Stimulated activated CD8-positive, alpha-beta memory T cell treated with anti-CD3 and anti-CD28 coated beads, Interleukin-7, amount 100 ng/mL, for 1 hour (primary cell): ENCODE measurements at places on chromosomes 11 and 22.

DNA sequence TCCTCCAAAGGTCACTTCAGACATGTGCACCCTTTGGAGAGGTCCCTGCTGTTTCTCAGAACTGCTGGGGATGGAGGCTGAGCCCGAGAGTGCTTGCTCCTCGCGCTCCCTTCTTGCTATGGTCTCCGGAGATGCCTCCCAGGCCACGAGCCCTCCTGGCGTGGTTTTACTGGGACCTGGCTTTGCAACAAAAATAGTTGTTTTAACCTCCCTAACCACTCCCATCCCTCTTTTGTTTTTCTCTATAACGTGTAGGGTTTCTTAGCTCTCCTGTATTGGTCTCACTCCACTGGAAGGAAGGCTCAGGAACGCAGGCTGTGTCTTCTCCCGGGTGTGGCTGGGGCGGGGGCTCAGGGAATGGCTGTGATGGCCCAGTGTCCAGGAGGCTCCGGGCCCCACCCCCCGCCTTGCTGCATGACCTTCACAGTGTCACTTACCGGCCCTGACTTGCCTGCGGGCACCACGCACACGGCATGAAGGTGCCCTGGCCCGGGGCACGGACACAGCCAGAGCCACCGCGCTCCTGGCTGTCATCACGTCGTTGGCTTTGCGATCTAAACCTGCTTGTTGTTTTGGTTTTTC, 5.6 kb downstream of the PTDSS2 start:
- no peak for DNase-seq

- DNase-seq = no peak
These were observed 4.0 kb upstream of the TP53AIP1 start for GRCh38 chr11:128946648-128947047.

- DNase-seq = no peak
These were observed 2.4 kb upstream of the MN1 start for GRCh38 chr22:27803841-27804415.

GRCh38 chr22:44214764-44215163, 34.0 kb downstream of the PARVG start:
- DNase-seq = no peak

DNA sequence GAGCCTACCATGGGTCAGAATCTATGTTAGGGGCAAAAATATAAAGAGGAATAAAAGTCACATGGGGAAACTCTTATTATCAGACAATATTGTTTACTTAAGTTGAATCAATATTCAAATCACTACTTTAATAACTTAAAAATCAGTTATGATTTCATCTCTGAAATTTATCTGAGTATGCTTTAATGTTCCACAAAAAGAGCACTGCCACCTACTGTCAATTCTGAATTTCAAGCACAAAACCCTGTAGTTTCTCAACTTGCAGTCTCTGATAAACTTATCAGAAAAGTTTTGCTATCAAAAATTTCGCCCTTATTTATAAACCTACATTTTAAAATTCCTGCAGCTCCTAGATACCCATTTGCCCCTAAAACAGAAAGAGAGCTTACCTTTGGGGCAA, 47.3 kb downstream of the RDX start:
- no peak for DNase-seq

DNA sequence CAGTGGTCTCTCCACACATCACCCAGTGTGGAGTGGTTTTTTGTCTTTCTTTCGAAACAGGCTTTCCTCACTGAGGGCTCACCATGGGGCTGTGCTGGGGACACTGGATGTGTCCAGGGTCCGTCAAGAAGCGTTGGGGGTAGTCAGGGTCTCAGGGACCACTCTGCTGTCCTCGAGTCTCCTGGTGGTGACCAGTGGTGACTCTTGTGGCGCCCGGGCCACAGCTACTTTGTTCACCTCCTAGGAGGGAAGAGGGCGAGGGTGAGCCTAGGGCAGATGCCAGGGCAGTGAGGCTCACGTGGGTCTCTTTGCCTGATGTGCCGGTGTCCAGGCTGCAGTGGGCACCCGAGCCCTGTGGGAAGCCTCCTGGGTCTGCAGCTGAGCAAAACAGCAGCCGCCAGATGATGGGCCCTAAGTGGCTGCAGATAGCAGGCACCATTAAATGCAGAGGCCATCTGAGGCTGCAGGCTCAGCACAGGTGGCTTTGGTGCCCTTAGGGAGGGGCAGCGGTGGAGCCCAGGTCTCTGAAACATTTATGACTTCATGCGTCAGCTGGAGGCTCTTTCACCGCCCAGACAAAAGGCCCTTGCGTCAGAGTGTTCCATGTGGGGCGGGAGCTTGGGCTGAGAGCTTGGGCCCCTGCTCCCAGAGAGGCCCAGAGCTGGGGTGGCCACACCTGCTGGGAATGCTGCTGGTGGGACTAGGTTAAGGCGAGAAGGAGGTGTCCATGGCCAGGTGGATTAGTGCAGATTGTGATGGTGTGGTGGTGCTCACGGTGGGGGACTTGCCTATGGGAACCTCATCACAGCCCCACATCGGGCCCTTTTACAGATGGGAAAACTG, 29.5 kb downstream of the KCNQ1 start:
- DNase-seq = no peak

- DNase-seq = no peak
These were observed 127.4 kb downstream of the TTC17 start for GRCh38 chr11:43486141-43486540.

GRCh38 chr11:14267861-14268635, 90.9 kb downstream of the RRAS2 start:
- DNase-seq = no peak

GRCh38 chr11:132873841-132874240, 658.5 kb downstream of the OPCML start:
- DNase-seq = no peak

GRCh38 chr11:614623-615503, 887 bp downstream of the IRF7 start:
- no peak for DNase-seq

DNA sequence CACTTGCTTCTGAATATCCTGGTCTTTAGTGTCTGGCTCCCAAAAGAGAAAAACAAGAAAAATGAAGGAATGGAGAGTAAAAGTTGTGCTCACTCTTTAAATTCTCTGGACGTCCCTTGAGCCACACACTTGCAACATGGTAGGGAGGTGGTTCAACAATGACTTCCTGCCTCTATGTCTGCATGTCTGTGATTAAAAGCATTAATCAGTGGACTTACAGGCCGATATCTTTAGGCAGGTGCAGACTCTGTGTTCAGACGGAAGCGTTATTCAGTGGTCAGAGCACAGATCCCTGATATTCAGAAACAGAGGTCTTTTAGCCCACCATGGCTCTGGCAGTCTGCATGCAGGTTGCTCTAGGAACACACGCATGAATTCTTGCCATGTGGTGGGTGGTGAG, 1920.0 kb upstream of the RAG2 start:
- no peak for DNase-seq

DNA sequence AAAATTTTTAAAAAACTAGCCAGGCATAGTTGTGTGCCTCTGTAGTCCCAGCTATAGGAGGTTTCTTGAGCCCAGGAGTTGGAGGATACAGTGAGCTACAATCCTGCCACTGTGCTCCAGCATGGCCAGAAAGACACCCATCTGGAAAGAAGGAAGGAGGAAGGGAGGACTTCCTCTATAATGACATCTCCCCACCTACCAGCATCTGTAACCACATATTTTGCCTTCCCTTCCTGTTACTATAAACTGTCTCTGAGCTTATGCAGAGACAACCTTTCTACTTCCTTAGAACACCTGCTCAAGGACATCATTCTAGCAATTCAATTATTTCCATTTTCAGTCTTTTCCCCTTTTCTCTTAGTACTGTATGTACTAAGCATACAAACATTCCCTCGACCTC, 2.2 kb upstream of the NUP160 start:
- DNase-seq = no peak

DNA sequence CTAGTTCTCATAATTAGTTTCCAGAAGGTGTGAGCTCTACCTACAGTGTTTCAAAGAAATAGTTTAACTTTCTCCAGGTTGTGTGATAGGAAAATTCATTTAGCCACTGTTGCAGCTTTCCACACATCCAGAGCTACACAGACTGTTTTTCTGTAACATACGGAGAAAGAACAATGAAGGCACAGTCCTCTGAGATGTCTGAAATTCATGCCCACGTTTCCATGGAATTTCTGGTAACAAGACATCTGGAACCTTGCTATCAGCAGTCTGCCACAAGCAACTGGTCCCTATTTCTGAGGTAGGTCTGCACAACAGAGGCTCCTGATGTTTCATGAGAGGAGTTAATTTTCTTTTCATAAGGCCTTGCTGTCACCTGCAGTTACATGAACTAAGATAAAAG, 273.3 kb upstream of the C11orf87 start:
- no peak for DNase-seq

GRCh38 chr11:44178381-44178780, 82.9 kb downstream of the EXT2 start:
- DNase-seq = no peak

DNA sequence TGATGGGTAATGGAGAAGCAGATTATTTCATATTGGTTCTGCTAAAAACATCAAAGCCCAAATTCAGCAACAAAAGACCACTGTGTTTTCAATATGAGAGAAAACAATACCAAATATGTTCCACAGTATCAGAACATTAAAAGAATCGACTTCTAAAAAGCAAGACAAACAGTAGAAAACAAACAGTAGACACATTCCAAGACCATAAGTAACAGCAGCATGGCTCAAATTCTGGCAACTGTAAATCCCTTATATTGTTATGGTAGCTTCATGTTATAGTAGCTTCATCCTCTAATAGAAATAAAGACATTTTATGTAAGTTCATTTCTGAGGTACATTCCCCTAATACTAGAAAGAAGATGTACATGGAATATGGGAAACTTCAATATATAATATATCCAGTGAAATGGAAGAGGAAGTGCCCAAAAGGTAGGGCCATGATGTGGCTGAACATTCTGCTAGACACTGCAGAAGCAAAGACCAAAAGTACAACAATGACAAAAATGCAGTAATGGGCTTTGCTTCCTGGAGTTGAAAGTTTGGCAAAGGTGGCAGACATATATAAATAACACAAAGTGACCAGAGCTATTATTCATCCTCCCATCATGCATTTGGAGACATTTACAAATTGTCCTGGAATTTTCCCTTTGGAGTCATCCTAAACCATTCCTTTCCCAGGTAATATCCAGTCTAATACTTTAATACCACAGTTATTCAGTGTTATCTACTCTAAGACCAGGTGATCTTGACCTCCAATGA, 299.9 kb downstream of the DCDC1 start:
- DNase-seq = no peak

- DNase-seq = no peak
These were observed 829.7 kb upstream of the FAT3 start for GRCh38 chr11:91394727-91395414.

DNA sequence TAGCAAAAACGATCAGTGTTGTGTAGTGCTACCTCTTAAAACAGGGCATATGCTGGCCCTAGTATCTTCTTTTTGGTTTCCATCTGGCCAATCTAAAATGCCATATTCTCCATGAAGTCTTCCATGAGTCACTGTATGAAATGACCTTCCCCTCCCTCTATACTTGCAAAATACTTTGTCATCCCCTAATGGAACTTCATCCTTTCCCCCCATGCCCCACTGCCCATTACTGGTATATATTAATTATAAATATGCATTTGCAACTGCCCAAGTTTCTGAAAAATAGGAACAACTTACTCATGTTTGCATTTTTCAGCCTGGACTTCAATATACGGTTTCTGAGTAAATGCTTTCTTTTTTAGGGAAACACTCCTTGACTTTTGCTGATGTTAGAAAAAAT, 4.5 kb downstream of the APIP start:
- no peak for DNase-seq

GRCh38 chr11:112288021-112288420, 27.4 kb upstream of the PLET1 start:
- no peak for DNase-seq

DNA sequence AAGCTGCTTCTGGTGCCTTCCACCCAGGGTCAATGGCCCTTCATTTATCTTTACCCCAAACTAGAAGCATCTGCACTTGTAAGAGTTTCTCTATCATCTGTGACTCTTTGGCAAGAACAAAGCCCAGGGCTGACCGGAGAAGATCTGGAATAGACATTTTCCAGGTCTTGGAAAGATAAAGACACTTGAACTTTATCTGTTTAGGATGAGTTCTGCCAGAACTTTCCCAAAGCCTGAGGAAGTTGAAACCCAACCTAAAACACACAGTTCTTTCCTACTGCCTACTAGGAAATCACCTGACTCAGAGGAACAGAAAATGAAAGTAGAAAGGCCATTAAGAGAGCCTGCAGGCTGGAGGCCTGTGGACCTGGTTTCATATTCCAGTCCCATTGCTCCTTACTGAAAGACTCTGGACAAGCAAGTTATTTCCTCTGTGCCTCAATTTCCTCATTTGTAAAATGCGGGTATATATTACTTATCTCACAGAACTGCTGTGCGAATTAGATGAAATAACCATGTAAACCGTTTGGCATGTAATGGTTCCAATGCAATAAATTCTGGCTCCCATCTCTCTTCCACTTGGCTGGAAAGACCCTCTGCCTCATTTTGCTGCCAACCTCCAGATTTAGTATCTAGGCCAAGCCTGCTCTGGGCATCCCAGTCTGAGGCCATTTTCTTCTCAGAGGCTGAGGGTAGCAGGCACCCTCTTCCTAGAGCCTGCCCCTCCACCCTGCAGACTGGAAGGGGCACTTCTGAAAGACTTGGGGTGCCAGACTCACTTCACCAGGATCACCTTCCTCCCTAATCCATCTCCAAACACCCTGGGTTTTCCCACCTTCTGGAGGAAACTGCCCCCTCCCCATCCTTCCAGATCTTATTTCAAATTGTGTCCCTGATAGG, 1.2 kb downstream of the UBE2L6 start:
- no peak for DNase-seq

DNA sequence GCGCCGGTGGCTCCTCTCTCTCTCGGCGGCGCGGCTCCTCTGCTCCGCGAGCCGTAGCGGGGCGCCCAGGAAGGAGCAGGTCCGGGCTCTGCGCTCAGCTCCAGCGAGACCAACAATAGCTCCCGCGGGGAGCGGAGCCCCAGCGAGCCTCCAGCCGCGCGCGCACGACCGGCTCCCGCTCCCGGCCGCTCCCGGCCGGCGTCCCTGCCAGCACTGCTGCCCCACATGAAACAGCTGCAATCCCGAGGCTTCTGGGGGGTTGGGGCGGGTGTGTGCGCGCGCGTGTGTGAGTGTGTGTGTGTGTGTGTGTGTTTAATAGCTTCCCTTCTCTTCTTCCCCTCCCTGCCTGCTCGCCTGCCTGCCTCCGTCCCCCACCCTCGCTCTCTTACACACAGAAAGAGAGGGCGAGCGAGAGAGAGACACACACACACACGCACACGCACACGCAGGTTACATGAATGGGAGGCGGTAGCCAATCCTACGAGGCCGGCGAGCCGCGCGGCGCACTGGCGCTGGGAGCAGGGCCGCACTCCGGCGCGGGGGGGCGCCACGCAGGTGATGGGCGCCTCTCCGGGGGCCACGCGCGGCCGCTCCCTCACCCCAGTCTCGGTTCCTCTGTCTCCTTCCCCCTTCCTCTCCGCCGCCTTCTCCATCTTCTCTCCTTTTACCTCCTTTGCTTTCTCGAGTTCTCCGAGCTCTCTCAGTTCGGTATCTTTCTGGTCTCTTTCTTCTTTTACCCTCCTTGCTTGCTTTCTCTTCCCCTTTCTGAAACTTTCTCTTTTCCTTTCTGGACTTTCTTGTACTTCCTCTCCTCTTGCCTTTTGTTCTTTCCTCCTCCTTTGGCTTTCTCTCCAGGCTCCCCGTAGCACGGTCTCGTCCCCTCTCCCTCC, at the start of gene TENM4:
Gene TENM4, minus strand, starts transcription at position 460 of the 890 bp plus-strand sequence. CDS start 371,086 bp downstream, outside the sequence.
- DNase-seq = no peak
